Spinal cord (tissue), 10 donors: ENCODE measurements at places on chromosomes 13 and 19. TPM values are rescaled to one million over a fixed set of nuclear protein-coding genes. Genes with fewer than 3 reads are reported as not detected.

DNA sequence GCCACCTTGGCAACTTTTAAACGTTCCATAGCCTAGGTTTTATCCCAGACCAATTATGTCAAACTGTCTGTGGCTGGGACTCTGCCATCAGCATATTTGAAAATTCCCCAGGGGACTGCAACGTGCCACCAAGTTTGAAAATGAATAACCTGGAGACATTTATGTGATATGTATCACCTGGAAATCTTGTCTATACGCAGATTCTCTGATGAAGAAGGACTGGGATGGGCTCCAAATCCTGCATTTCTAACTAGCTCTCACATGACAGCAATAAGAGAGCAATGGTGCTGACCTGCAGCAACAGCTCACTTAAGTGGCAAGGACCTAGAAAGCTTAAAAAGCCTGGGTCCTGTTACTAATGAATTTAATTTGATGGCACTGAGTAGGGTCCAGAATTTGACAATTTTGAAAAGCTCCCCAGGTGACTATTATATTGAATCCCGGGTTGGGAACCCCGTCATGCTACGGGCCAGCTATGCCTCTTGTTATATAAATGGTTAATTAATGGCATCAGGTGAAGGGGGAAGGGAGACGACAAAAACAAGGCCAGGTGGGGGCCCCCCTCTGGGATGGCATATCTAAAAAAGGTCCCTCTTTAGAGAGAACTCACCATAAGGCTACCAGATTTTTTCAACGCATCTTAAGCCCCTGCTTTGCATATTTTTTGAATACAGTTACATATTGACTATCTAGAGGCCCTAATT is 213.7 kb downstream of the ZIC5 start:
- peak; percentile 11 for DNase-seq

DNA sequence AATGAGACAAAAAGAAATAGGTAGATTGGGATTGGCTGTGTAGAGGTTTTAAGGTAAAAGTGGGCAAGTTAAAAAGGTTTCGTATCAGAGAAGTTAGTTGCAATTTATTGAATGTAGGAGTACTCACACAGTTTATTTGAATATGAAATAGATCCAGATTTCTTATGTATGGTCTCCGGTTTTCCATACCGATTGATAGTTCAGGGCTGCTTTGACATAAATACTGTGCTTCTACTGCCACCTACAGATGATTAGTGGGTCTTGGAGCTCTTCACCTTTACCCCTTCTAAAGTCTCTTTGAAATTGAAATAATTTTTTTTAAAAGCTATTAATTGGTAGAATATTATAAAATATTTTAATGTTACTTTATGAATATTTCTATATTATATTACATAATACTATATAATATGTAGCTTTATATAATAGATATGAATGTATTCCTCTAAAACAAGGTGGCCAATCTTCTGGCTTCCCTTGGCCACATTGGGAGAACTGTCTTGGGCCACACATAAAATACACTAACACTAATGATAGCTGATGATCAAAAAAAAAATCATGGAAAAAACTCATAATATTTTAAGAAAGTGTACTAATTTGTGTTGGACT is 7.7 kb upstream of the GPR18 start:
- DNase-seq = no peak

The GAS6 gene
- total RNA-seq = 62.8 TPM

DNA sequence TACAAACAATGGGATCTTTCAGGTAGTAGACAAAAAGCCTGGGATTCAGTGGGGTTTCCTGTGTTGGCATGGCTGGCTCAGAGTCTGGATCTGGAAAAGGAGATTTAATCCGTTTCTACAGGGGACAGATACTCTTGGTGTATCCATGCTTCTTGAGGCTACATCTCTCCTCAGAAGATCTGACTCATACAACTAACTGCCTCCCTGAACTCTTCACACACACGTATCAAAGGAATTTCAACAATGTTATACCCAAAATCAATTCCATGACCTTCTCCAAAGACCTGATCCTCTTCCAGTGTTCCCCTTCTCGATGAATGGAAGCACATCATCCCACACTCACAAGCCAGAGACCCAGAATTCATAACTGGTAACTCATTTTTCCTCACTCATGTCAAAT is 435.3 kb upstream of the NBEA start:
- no peak for DNase-seq

DNA sequence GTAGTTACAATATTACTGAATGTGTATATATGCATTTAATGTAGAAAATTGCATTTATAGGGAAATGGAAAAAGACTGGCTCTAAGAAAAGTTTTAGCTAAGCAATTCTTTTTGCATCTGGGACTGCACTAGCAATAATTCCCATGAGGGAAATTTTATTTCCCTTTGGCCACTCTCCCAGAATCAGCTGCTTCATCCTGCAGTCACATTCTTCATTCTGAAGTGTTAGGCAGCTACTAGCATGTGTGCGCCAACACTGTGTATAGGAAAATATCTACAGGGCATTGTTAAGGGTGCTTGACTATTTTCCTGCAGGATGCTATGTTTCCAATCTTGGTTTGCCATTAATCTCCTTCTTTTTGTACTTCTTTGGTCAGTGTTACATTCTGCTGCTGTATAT is 312.8 kb upstream of the PCDH20 start:
- peak; percentile 63 for DNase-seq

DNA sequence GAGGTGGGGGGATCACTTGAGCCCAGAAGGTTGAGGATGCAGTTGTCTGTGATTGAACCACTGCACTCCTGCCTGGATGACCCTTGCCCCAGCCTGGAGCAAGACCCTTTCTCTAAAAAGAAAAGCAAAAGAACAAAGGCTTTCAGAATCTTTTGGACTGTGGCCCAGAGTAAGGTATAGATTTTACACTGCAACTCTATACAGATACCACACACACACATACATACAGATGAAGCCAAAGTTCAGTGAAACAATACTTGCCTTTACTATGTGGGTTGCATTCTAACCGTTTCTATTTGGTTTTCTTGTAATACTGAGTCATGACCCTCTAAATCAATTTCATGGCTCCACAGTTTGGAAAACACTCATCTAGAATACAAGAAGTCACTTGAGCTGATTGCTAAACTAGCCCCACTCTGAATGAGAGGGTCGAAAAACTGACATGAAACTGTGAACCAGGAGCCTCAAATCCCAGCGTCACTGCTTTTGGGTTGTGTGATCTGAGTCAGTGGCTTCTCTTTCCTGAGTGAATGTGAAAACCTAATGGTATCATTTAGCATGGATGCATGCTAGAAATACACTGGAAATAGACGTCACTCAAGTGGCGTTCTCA is 756.1 kb downstream of the UQCRFS1 start:
- no peak for DNase-seq

DNA sequence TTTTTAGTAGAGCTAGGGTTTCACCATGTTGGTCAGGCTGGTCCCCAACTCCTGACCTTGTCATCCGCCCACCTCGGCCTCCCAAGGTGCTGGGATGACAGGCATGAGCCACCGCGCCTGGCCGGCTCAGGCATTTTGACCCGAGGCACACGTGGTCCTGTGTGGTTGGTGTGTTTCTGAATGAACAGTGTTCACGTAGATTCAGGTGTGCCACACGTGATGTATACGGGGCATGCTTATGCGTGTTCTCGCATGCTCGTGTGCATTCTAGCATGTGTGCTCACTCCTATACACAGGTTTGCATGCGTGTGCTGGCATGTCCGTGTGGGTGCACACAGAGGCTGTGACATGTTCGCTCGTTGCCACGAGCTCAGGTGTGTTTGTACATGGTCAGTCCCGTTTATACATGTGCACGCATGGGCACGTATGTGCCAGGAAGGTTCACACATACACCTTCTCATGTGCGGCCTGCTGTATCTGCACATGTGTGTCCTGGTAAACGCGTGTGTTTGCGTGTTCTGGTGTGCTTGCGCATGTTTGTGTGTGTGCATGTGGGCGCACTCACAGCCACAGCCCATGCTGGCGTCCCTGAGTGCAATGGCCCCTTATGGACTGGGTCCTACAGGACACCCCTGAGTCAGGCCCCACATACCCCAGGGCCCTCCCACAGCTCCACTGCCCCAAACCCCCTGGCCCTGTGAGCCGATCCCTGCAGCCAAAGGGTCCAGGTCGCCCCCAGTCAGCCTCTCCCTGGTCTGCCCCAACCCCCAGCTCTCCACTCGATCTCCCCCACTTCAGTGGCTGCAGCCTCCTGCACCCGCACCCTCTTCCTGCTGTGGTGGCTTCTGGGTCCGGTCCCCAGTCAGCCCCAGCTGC is 20.6 kb upstream of the TCF3 start:
- DNase-seq = no peak

The SYNE4 gene
- 0.79 TPM for total RNA-seq

DNA sequence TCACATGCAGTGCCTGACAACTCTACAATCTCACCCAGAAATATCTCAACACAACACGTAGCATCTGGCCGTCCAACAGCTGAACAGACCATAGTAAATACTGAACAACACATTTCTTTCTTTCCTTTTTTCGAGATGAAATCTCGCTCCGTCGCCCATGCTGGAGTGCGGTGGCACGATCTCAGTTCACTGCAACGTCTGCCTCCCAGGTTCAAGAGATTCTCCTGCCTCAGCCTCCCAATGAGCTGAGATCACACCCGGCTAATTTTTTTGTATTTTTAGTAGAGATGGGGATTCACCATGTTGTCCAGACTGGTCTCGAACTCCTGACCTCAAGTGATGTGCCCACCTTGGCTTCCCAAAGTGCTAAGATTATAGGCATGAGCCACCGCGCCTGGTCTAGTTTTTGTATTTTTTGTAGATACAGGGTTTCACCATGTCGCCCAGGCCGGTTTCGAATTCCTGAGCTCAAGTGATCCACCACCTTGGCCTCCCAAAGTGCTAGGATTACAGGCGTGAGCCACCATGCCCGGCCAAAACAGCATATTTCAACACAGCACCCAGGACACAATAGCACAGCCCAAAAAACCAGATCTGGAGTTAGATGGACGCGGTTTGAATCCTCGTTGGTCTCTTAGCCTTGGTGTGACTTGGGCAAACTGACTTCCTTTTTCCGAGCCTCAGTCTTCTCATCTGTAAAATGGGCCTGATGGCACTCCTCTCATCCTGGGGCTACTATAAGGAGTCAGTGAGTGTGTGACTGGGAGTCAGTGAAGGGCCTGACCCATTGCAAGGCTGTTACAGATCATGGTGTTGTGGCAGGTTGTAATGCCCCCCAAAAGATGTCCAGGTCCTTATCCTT is 22.6 kb downstream of the CYP2A6 start:
- DNase-seq = no peak

- DNase-seq = no peak
These were observed 8.3 kb downstream of the PLPPR3 start for GRCh38 chr19:813219-814151.

DNA sequence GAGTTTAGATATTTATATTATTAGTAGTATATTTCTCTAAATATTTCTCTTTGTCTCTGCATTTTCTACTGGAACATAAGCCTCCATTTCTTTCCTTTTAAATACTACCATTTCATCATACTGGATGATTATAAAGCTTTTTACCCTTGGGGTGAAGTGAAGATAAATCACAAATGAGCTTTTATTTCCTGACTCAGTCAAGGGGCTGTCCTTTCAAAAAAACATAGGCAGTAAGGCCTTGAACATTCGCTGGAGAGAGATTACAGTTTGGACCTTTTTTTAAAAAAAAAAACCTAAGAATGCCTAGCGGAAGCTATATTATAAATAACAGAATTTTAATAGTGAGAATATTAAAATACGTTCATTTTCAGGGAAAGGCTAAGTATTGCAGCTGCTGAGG is 268.8 kb upstream of the PCDH9 start:
- DNase-seq = no peak

The CGB3 gene
- total RNA-seq = not detected

DNA sequence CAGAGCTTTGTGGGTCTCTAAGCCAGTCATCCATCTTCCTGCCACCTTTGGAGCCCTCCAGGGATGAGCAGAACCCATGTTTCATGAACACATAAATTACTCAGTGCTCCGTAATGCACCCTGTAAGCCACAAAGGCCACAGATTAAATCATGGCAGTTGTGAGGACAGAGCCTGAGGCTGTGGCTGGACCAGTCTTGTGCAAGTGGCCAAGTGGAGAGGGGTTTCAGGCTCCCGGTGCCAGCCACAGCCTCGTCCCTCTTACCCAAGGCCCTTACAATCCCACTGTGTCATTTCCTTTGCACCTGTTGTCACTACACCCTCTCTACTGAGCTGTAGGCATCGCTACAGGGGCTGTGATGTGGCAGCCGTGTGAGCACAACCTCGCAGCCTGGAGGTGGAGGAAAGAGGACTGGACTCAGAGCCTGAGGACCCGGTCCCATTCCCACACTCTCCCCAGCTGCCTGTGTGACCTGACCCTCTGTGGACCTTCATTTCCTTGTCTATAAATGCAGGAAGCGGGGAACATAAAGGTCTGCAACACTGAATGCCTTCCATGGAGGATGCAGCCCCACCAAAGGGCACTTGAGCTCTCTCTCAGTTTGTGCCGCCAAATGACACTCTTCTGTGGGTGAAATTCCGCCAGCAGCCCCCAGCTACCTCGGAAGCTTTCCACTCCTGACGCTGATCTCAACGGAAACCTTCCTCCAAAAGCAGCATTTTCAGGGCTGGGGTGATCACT is 792.0 kb downstream of the UQCRFS1 start:
- no peak for DNase-seq

DNA sequence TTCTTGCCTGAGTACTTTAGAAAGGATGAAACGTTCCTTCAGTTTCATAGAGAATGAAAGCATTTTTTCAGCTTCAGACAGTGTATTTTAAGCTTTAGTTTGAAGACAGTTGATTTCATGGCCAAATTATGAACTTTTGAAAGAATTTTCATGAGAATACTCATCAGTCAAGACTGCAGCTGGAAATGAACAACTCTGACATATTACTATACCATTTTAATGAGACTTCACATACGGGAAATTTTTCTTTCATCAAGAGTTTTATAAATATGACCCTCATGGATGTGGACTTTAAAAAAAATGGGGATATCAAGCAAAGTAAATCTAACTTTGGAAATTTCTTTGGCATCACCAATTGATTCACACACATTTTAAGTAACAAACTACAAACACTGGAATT is 6.4 kb downstream of the LATS2 start:
- no peak for DNase-seq

DNA sequence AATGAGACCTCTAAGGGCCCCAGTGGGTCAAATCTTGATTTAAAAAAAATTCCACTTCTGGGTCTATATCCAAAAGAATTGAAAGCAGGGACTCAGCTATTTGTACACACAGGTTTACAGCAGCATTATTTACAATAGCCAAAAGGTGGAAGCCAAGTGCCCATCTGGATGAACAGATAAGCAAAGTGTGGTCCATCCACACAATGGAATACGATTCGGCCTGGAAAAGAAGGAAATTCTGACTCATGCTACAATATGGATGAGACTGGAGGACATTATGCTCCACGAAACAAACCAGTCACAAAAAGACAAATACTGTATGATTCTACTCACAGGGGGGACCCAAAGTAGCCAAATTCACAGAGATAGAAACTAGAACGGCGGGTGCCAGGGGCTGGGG is 76.7 kb downstream of the CACNA1A start:
- peak; percentile 22 for DNase-seq

- no peak for DNase-seq
These were observed 15.9 kb downstream of the ZNF787 start for GRCh38 chr19:56105090-56105701.

The DMKN gene
- 10.4 TPM for total RNA-seq

The PLIN5 gene
- total RNA-seq = 4.0 TPM
